Esophagus squamous epithelium (tissue), 5 donors: ENCODE measurements at places on chromosomes 12 and 14.

DNA sequence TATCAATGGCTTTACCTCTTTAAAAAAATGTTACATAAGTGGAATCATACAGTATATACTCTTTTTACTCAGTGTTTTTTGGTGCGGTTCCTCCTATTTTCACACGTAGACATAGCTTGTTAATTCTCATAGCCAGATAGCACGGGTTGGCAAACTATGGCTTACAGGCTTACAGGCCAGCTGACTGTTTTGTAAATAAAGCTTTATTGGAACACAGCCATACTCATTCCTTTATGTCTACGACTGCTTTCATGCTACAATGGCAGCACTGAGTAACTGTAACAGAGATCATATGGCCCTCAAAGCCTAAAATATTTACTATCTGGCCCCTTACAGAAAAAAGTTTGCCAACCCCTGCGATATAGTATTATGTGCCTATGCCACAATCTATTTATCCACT is 5.8 kb upstream of the DAAM1 start:
- no peaks in the 10 kb centered on the region for H3K36me3 ChIP-seq
- peaks cover 15% of the 10 kb centered on the region for H3K4me1 ChIP-seq
- H3K27me3 ChIP-seq: no peaks in the 10 kb centered on the region
- no peak overlapping the region for H3K27ac ChIP-seq
- no peak for DNase-seq

DNA sequence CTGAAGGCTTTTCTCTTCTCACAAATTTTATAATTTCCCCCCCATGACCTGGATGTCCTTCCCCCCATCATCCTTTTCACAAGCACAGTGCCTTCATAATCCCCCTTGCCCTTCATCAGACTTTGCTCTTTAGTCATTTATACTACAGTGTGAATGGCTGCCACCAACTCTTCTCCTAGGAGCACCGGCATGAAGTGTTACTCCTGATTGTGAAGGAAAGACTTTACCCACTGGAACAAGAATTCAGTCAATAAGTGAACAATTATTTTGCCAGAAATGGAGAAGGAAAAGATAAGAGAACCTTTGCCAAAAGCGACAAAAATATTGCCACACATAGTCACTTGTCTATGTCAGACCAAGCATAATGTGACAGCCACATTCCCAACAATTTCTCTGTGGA is 5.0 kb downstream of the SERPINA9 start:
- H3K36me3 ChIP-seq: no peaks in the 10 kb centered on the region
- H3K4me1 ChIP-seq: no peaks in the 10 kb centered on the region
- no peak overlapping the region for H3K27ac ChIP-seq
- peaks cover 14% of the 10 kb centered on the region for H3K27me3 ChIP-seq

GRCh38 chr12:5808981-5809380 is 136.1 kb downstream of the ANO2 start:
- H3K27ac ChIP-seq: no peak overlapping the region
- no peaks in the 10 kb centered on the region for H3K4me1 ChIP-seq
- H3K36me3 ChIP-seq: no peaks in the 10 kb centered on the region
- no peaks in the 10 kb centered on the region for H3K27me3 ChIP-seq
- H3K4me3 ChIP-seq: no peak overlapping the region

DNA sequence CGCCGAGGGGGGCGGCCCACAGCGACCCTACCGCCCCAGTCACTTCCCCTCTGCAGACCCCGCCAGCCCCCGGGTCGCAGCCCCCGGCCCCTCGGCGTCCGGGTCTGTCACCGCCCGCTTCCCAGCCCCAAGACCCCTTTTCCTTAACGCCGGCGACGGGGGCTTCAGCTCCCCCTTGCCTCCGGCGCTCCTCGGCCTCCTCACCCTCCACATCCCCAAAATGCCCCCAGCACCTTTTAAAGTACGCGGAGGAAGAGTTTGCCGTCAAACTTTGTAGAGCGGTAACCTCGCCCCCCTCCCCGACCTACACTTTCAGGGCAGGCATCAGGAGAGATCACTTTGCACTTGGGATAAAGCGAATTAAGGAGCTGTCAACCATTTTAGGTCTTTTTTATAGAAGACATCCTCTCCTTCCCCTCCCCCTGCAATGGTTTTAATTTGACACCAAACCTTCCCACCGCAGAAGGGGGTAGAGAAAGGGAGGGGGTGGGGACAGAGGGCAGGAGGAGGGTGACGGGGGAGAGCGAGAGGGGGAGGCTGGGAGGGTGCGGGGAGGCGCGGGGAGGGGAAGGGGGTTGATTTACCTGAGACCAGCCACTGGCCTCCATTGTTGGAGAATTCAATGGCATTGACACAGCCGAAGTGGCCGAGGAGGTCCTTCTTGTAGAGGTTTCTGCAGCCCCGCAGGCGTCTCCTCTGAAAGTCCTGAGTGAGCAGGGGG is 578 bp downstream of the DCAF5 start:
- no peaks in the 10 kb centered on the region for H3K27me3 ChIP-seq
- no peak for DNase-seq
- peaks cover 18% of the 10 kb centered on the region for H3K36me3 ChIP-seq
